SIG-M5 (cell line): ENCODE measurements at places on chromosomes 1 and 21.
A peak's percentile ranks its signal among the peaks of the same experiment; 100 is the strongest.

- DNase-seq = no peak
Observed at GRCh38 chr1:191579019-191579418, 579.2 kb upstream of the RGS18 start.

GRCh38 chr21:31132574-31133242, 94.4 kb upstream of the KRTAP19-8 start:
- no peak for DNase-seq

- peak; percentile 63 for DNase-seq
Observed at GRCh38 chr1:157595356-157595755, 2.5 kb downstream of the FCRL4 start.

DNA sequence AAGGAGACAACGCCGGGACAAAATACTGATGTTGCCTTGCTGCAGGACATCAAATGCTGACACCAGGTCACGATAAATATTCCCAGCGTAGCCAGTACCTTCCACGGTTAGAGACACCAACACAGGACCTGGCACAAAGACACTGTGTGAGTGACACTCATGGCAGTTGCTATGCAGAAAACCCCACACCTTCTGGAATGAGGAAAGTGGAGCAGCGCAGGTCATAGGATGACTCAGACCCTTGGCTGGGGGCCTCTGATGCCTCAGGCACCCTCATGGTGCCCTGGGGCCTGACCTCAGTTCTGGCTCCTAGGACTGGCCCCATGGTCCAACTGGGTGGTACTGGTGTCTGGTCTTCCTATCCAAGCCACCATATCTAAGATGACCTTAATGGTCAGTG, 7.0 kb downstream of the DCST2 start:
- DNase-seq = no peak

- DNase-seq = no peak
Observed at GRCh38 chr21:21412096-21412495, 413.9 kb downstream of the NCAM2 start.

DNA sequence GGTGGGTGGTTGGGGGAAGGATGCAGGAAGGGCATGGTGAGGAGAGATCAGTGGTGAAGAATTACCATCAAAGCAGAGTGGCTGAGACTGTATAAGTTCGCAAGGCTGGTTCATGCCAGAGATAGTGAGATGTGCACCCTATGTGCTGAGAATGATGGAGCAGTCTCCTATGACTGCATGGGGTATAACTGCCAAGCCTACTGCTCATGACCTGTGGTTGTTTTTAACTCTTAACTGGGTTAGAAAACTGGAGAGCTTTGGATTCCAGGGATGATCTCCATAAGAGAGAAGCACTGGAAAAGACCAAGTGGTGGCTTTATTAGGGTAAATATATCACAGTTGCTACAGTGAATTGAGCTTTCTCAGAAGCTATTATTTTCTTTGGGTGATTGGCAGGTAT, 16.2 kb downstream of the WNT2B start:
- no peak for DNase-seq

GRCh38 chr1:22641906-22642636, 1.4 kb upstream of the C1QC start:
- no peak for DNase-seq

GRCh38 chr21:31624961-31625491, 34.5 kb upstream of the SOD1 start:
- no peak for DNase-seq

DNA sequence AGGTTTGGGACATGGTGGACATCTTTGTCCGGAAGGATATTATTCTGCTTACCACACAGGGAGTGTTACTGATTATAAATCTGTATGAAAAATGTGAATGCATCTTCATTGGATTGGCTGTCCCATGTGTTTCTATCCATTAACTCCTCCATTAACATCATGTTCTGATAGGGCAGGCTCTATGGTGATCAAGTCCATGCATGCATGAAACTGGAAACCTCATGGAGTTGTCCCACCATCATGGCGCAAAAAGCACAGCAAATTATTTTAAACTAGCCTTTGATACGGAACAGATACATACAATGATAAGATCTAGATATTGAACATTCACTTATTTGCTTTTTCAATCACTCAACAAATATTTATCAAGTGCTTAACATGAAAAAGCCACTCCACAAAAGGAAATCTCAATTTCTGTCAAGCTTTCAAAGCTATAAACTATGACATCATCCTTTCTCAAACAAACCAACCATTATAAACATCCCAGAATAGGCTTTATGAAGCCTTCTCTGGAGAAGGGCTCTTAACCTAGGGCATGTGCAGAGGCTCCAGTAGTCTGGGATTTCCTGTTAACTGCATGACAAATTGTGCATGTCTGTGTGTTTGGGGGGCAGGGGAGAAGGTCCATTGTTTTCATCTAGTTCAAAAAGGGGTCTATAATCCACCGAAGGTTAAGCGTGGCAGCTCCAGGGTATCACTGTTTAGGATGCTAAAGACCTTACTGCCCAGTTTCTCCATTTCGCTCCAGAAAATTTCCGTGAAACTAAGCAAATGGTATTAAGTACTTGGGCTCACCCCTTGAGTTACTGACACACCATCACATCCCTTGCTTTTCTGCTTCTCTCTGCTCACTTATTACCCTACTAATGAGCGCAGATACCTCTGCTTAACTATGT, 46.1 kb downstream of the ADAMTS1 start:
- DNase-seq = no peak

GRCh38 chr21:18614303-18614702, 210.7 kb upstream of the TMPRSS15 start:
- no peak for DNase-seq

GRCh38 chr1:71270394-71270915, 189.6 kb upstream of the ZRANB2 start:
- no peak for DNase-seq

DNA sequence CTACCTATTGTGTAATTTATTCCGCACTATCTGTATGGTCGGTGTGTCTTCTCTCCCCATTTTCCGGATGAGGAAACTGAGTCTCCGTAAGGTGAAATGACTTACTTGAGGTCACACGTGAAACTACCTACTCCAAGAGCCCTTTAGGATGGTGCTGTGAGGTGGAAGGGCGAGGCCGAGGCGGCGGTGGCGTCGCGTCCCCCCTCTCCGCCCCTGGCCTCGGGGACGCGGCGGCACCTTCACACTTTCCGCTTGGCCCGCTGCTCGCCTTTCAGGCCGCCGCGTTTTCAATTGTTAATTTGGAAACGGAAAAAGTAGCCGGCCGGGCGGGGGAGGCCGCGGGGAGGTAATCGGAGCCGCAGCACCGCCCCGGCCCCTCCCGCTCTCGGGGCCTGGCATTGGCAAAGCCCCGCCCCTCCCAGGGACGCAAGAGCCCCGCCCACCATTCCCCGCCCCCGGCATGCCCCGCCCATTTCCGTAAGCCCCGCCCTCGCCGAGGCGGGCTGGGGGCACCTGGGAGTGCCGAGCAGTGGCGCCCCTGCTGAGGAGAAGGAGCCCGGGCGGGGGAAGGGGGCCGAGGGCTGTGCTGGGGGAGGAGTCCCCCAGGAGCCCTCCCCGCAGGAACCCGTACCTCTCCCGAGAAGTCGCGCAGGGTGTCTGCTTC, 18.6 kb downstream of the KCNQ4 start:
- DNase-seq = no peak

DNA sequence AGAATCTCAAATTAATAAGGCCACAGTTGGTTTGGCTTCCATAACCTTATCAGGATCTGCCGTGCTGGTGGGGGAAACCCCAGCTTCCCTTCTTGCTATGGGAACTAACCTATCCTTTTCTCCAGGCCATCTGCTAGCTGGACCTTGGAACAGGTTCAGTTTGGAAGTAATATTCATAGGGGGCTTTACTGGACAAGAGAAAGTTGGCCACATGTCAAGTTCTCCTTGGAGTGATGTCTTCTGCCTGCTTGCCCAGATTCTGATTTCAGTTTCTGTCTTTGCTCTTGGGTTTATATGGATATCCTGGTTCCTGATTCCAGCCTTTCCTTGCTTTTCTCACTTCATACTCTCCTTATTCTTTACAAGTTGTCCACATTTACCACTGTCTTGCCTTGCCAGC, 279.6 kb downstream of the ASTN1 start:
- no peak for DNase-seq

DNA sequence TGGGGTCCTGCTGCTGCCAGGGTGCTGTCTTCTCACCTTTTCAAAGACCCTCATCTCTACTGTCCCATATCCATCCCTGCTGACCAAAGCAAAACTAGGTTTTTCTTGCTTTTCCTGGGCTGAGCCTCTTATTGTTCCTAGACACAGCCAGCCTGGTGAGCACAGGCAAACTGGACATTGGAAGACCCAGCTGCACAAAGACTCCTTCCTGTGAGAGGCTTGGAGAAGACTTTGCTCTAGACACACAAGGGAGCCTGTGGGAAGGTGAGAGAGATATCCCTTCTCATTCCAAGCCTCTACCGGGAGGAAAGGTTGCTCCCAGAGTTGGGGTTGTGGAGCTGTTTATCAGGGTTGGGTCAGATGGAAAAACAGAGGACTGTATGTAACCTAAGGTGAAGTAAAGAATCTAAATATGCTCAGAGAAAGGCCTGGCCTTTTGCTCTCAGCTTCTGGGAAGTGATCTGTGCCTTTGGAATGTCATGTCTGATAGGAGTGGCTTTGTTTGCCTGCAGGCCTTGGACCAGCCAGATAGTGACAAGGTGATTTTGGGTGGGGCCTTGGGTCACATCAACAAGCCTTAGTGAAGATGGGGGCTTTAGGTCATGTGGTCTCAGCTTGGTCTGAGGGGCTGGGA, 87.6 kb upstream of the RUNX1 start:
- no peak for DNase-seq

DNA sequence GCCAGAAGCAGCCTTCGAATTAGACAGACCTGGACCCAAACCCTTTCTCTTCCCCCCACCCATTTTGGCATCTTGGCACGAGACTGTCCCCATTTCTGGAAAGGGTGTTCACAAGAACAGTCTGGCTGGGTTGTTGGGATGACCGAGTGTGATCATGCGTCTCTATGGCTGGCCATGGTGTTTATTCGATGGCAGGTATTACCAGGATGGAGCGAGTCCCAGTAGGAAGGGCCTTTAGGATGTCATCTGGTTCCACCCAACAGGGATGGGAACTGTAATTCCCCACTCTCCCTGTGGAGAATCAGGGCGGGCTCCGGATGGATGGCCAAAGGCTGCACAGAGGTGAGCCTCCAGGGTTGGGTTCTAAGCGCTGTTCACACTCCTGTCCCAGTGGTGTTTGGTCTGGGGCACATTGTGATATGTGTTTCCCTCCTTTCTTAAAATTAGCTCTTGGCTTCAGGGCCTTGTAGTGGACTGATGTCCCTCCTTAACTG, 33.4 kb upstream of the ATP5PO start:
- DNase-seq = no peak

- no peak for DNase-seq
Observed at GRCh38 chr1:32182060-32182459, 2.6 kb downstream of the TXLNA start.

GRCh38 chr1:110433803-110434202, 17.1 kb upstream of the PROK1 start:
- no peak for DNase-seq

GRCh38 chr1:201954263-201955008, 867 bp upstream of the TIMM17A start:
- DNase-seq = no peak

GRCh38 chr1:33361532-33362235, 40.8 kb upstream of the A3GALT2 start:
- no peak for DNase-seq

DNA sequence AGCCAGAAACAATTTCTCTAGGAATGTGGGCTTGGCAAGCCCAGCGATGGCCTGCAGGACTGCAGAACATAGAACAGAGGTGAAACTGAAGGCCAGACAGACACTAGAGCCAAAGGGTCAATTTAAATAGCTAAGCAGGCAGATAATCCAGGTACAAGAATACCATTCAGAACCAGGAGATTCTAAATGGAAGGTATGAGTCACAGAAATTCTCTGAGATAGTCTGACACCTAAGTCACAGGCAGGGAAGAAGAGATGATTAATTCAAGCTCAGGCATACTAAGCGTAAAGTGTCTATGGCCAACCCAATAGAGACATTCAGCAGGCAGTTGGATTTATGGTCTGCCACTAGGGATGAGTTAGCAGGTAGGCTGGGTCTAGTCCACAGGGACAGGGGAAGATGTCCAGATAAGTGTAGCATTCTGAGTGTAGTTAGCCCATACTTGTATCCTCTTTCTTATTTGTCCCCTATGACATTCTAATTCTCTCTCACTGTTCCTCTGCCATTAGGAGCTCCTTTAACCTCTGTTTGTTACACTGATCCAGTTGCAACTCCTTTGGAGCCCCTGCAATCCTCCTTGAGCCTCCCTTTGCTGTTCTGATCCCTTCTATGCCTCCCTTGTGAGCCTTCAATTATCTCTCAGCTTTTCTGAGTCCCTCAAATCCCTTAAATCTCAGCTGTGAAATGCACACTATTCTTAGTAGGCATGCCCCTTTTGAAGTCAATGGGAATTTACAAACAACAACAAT, 383.8 kb downstream of the LMO4 start:
- DNase-seq = no peak

- no peak for DNase-seq
Observed at GRCh38 chr1:55813618-55814017, 598.5 kb upstream of the USP24 start.

DNA sequence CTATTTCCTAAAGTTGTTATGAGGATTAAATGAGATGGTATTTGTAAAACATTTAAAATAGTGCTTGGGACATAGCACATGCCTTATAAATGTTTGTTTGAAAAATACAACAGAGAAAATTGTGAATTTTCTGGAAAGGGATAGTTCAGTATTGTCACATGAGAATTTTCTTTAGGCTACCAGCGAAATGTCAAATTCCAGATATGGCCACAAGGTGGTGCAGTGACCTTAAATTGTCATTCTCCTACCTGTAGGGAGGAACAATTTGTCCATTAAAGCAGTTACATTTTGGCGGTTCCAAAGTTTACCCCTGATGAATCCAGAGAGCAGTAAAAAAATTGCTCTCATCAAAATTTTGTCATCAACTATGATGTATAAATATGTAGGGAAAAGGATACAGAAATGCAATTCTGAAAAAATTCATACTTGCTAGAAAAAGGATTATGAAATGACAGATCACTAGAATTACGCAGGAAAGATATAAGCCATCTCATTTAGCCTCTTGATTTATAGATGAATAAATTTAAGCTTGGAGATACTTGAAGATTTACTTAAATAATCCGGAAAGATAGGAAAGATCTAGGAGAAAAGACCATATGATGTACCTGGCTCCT, 50.2 kb upstream of the TSHB start:
- no peak for DNase-seq

- no peak for DNase-seq
Observed at GRCh38 chr1:164743976-164744375, 185.0 kb downstream of the PBX1 start.

GRCh38 chr1:14597343-14598006, 1.0 kb upstream of the KAZN start:
- DNase-seq = no peak

DNA sequence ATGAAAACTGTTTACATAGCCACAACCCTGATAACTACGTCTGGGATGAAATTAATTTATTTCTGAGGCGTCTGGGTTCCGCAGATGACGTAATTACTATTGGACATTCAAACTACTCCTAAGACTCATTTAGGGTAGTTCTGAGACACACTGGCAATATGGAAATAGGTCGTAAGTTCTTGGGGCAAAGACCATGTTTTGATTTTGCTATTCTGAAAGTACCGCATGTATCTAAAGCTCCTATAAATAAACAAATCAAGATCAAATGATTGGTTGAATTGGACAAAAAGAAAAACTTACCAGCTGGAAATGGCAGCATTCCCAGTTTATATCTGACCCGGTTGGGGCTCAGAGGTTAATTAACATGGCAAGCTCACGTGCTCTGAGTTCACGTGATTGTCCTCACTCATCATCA, 74.3 kb downstream of the DHRS3 start:
- no peak for DNase-seq
